SK-N-MC (cell line): ENCODE measurements at places on chromosomes 4 and X.

- no peak for DNase-seq
Observed at GRCh38 chr4:52873191-52873590, 11.1 kb downstream of the RASL11B start.

- DNase-seq: no peak
Observed at GRCh38 chrX:35841872-35842271, 43.7 kb downstream of the MAGEB16 start.

DNA sequence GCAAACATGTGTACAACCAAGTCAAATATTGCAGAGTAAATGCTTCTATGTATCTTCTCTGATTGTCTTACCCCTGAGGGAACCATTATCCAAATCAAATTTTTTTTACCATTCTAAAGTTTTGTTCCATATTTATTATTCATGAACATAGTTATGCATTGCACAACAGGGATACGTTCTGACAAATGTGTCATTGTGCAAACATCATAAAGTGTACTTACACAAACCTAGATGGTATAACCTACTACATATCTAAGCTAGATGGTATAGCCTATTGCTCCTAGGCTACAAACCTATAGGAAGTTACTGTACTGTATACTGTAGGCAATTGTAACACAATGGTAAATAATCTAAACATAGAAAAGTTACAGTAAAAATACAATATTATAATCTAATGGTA is 23.4 kb downstream of the BEX3 start:
- no peak for DNase-seq

GRCh38 chr4:120754590-120754989 is 167.9 kb downstream of the PRDM5 start:
- no peak for DNase-seq

GRCh38 chrX:31894152-31894551 is 822.3 kb upstream of the FTHL17 start:
- no peak for DNase-seq

DNA sequence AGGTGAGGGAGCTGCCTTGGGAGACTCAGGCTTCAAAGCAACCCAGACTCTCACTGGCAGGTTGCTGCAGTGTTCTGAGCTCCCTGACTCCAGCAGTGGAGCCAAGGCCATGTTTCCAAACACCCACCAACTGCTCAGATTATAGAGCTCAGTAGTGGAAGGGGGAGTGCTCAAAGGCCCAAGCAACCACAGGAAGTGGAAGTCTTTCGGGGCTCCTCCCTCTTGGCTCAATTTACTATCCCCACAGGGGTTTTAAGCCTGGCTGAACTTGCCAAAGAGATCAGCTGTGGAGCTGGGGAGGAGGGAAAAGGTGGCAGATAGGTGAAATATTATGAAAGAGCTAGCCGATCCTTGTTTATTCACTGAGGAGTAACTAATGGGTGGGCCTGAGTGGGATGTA is 82.5 kb downstream of the HPRT1 start:
- no peak for DNase-seq

DNA sequence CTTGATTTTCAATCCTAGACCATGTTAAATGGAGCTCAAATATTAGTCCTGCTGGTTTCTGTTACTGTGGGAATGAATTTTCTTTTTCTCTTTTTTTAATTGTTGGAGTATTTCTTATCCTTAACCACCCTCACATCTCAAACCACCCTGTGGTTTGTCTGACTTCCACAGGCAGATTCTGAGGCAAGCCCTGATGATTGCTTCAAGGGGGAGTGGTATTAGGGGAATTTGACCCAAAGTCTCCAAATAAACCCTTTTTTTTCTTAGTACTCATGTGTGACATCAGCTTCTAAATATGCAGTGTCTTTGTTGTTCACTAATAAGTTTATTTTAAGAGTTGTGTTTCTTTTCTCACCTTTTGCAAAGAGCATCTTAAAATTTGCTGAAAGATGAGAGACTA is 810.3 kb downstream of the IL1RAPL1 start:
- no peak for DNase-seq

DNA sequence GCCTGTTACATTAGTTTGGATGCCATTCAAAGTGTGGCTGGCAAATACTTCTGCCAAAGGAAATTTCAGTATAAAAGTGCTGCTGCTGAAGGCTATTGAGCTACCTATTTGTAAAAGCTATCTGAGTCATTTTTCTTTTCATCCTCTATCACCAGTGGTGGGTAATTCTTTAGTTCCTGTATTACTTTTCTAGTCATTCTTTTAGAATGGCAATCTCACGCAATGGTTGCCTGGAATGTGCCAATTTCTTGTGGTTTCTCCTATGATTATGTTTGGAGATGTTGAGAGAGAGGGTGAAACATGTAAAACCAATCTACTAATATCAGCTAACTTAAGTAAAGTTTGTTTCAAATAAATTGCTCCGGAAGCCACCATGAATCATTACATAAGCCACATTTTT is 685.0 kb downstream of the RAPGEF2 start:
- DNase-seq: no peak

GRCh38 chr4:60389633-60390032 is 810.5 kb upstream of the ADGRL3 start:
- DNase-seq: no peak

GRCh38 chrX:13968198-13968597 is 61.5 kb downstream of the GEMIN8 start:
- DNase-seq: no peak

- DNase-seq: no peak
Observed at GRCh38 chr4:146182443-146182842, 6.9 kb downstream of the LSM6 start.

- DNase-seq: no peak
Observed at GRCh38 chr4:40316333-40316781, 18.8 kb upstream of the CHRNA9 start.

- no peak for DNase-seq
Observed at GRCh38 chr4:95450294-95450693, 98.5 kb downstream of the UNC5C start.

DNA sequence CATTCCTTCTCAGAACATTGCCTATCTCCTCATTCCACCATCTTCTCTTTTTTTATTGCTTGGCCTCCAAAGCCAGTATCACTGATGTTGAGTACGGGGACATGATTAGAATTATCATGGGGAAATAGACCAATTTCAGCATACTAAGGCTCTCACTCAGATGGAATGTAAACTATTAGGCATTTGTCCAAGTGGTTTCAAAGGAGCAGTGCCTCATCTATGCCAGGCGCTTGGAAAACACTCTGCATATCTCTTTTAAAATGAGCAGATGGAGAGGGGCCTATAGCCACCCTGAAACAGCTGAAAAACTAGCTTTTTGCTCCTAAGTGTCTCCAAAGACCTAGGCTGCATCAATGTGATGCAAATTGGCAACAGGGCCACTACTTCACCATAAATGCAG is 150.8 kb upstream of the DIPK2B start:
- DNase-seq: no peak

- DNase-seq: no peak
Observed at GRCh38 chr4:164943192-164943591, 34.3 kb downstream of the TRIM61 start.

- no peak for DNase-seq
Observed at GRCh38 chrX:107978707-107979307, 3.4 kb downstream of the TEX13B start.

GRCh38 chr4:97404876-97405523 is 738.3 kb downstream of the STPG2 start:
- no peak for DNase-seq

- DNase-seq: no peak
Observed at GRCh38 chr4:112279025-112279881, 6.5 kb downstream of the TIFA start.
